ENCODE measurements at places on chromosomes 5 and 9.

DNA sequence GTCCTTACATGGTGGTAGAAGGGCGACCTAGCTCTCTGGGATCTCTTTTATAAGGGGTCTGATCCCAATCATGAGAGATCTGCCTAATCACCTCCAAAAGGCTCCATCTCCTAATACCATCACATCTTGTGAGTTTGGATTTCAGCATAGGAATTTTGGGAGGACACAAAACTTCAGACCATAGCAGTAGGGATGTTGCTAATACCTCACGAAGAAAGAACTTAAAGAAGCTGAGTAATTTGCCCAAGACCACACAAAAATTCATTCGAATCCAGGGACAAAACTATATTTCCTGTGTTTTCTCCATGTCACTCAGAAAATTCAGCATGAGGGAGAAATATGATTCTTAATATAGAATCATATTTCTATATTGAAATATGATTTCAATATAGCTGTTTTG, 32.7 kb downstream of the MTAP start:
- no peaks in the 10 kb centered on the region for H3K27me3 ChIP-seq
- no peaks in the 10 kb centered on the region for H3K4me1 ChIP-seq
- H3K27ac ChIP-seq: no peak overlapping the region
- H3K4me3 ChIP-seq: no peak overlapping the region
- no peak for DNase-seq
- no peaks in the 10 kb centered on the region for H3K36me3 ChIP-seq

DNA sequence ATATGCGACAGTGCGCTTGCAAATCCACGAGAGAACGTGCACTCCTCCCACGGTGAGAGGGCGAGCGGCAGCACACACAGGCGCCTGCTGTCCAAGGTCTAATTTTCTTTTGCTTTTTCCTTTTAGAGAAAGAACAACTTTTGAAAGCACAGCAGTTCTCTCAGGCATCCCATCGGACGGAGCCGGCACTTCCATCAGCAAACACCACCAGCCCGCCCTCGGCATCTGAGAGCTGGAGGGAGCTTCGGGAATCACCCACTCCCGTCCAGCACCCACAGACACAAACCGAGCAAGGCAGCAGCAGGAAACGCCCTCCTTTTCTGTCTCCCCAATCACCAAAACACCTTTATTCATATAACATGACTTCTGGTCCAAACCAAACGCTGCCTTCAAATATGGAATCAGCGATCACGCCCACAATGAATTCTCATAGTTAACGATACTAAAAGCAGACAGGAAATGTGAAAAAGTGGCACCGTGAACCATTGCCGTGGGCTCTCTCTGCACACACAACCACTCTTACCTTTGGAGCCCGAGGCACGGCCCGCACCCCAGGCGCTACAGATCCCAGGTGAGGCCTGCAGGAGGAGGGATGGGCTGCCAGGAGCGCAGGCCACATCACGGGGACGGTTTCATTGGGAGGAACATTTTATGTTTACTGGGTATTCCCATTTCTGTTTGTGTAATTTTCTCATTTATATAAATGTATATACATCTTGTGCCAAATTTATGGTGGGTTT, 14.2 kb downstream of the LPCAT1 start:
- no peak overlapping the region for H3K27ac ChIP-seq
- no peak overlapping the region for H3K4me3 ChIP-seq
- no peaks in the 10 kb centered on the region for H3K4me1 ChIP-seq
- no peaks in the 10 kb centered on the region for H3K36me3 ChIP-seq
- no peak for DNase-seq

DNA sequence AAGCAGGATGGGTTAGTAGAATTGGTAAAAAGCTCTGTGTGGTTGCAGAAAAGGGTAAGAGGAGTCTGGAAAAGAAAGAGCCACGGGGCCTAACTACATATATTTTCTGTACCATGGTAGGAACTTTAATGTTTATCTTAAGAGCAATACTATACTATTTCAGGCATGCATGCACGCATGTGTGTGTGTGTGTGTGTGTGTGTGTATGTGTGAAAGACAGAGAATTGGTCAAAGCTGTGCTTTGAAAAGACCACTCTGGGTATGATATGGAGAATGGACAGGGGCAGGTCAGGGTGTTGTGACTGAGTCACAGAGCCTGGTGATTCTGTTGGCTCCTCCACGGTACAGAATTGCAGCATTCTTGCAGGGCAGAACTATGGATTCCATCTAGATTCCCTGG, 339.3 kb downstream of the SLIT3 start:
- no peaks in the 10 kb centered on the region for H3K4me1 ChIP-seq
- no peak overlapping the region for H3K27ac ChIP-seq
- no peaks in the 10 kb centered on the region for H3K27me3 ChIP-seq
- no peaks in the 10 kb centered on the region for H3K36me3 ChIP-seq

- H3K36me3 ChIP-seq: no peaks in the 10 kb centered on the region
- peaks cover 6% of the 10 kb centered on the region for H3K4me1 ChIP-seq
- H3K27ac ChIP-seq: no peak overlapping the region
- no peak for DNase-seq
- H3K4me3 ChIP-seq: no peak overlapping the region
Observed at GRCh38 chr5:126681970-126682369, 81.2 kb downstream of the PHAX start.

DNA sequence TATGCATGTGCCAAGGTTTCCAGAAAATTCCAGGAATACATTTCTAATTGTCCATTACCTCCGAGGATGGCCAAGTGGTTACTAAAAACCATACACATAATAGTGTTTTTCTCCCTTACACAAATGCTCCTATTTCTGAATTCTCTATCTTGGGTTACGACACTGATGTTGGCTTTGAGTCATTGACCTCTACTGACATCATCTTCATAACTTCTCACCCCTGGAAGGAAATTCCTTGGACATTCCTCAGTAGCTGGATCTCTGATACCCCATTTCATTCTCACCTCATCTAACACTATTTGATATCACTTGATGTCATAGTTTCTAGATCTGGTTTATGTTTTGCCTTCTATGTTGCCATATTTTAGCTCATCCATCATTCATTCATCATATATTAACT, 287.2 kb downstream of the CTNND2 start:
- no peak for DNase-seq
- H3K27ac ChIP-seq: no peak overlapping the region
